ENCODE measurements at places on chromosomes 3 and 15.

- no peak for DNase-seq
Observed at GRCh38 chr3:77186728-77187127, 146.8 kb downstream of the ROBO2 start.

DNA sequence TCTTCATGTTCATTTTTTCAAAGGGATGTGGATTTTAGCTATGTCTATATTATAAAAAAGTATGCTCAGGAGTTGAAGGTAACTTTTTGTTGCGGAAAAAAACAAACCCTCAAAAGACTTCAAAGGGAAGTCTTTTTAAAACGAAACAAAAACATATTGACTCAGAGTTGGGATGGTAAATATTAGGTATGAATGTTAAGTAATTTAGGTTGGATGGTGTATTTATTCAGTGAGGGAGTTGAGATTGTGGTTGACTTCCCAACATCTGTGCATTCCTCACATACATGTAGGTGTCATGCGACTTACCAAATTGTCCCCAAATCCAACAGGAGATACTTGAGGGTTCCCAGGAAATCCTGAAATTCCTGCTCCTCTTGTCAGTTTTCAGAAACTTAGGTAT lies 32.7 kb upstream of the PLSCR5 start:
- DNase-seq, result no peak

DNA sequence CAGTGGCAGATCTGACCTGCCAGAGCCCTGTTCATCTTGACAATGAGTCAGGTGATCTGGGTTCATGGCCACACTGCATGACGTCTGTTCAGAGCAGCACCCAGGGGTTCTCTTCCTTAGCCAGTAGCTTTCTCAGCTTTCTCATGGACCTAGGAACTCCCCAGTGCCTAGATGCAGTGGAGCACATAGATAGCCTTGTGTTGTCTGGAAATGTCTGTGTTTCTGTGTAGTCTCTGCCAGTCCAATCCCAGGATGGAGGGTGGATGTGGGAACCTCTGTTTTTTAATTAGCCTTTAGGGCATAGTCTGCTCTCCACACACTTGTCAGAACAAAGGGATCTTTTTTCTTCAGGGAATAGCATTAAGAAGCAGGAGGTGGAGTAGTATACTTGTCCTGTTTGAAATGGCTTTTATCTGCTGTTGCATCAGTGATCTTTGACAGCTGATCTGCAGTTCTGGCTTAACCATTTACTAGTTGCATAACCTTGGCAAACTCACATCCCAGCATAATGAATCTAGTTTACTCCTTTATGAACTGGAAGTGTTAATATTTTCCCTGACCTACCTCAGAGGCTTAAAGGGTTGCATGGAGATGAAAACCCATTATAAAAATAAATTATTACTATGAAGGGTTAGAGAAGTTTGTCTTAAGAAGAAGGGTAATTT lies 16.1 kb upstream of the CACNA1D start:
- DNase-seq, result no peak

- DNase-seq, result no peak
Observed at GRCh38 chr15:48896869-48897814, 19.2 kb downstream of the EID1 start.

DNA sequence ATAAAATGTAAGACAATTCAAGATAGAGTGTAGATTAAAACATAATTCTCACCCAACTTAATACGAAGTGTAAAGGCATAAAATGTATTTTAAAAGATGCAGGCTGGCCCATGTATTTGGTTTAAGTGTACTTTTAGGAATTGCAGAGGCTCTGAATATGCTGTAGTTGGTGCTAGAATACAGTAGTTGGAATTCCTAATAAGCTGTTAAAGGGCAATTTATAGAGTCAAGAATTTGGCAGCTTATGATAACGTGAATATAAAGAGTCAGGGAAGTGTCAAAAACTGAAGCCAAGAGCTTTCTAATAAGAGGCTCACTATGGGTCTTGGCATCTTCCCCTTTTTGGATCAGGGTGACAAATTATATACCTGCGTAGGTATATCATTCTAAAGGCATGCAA lies 36.5 kb downstream of the ADAMTS9 start:
- no peak for DNase-seq

- DNase-seq, result no peak
Observed at GRCh38 chr3:152688313-152688712, 146.6 kb upstream of the P2RY1 start.

DNA sequence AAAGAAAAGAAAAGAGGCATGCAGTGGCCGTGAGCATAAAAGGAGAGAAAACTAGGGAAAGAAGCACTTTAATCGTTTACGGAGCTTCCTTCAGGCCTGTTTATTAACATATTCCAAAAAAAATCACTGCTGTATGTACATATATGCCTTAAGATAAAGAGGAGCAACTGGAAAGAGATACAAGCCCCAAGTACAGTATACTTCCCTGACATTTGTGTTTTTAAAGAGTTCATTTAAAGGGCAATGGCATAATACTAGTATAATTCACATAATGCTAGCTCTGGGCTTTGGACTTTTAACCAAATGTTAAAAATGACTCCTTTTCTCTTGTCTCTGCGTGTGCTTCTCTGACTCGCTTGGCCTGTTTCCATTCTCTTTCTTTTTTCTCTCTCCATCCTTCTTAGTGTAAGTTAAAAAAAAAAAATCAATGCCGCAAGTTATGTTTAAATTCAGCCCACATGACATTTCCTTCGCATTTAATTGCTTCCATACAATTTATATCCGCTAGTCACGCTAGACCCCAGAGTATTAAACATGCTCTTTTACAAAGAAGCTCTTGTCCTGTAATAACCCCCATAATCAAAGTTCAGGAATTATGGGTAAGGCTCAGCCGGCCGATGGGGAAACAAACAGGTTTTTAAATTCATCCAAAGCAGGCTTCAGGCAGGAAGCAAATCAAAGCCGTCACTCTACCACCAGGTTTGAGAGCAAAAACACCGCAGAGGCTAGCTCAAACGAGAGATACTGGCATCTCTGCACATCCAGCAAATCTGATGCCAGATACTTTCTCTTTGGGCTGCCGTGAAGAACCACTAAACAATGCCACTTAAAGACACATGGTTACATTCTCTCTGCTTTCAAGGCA lies 19.4 kb downstream of the WWTR1 start:
- no peak for DNase-seq

- DNase-seq, result no peak
Observed at GRCh38 chr3:50533316-50533715, 29.9 kb upstream of the CACNA2D2 start.

- DNase-seq, result no peak
Observed at GRCh38 chr15:57375827-57376695, at the start of gene CGNL1. CGNL1 (plus strand) TSS chr15:57376505; CDS start chr15:57438000, 61,495 bp downstream.

DNA sequence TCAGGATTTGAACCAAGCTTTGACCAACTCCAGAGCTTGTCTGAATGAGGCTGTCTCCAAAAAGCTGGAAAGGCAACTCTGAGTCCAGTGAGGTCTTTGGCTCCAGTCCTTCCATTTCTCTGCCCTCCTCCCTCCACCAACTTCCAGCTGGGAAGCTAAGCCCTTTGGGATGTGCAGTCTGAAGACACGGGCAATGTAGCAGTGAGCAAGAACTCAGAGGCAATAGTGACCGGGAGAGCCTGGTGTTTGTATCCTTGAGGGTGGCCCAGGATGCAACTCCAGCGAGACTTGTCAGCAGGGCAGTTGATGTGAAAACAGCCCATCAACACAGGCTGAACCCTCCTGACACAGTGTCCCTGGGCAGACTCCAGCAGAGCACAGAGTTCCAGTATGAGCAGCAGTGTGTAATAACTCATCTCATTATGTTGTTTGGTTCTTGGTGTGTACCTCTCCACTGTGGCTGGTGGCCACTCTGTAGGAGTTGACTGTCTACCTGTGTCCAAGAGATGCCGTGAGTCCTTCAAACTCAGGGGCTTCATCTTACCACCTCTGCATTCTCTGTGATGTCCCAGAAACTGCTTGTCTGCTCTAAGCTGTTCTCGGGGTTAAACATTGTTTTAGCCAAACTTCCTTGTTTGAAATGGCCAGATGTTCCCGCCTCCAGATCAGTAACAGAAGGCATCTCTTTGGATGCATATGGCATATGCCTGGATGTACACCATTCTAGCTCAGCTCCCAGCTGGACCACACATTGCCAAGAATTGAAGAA lies 6.6 kb downstream of the CDCP1 start:
- DNase-seq, result no peak

GRCh38 chr3:112736805-112737566 lies 96.0 kb upstream of the CCDC80 start:
- DNase-seq, result no peak

DNA sequence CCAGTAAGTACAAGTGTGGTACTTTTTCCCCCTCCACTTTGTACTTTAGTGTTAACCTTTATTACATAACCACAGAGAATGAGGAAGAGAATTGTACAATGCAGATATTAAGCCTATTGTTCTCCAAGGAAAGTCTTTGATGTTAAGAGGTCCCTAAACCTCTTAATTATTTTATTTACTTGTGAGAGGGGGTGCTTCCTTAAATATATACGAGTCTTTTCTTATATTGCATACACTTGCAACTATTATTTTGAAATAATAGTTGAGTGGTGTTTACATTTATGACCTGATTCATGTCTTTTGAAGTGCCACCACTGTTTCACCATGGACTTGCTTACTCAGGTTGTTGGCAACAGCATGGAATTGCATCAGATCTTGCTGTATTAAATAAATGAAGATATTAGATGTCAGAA lies 10.1 kb downstream of the USP3 start:
- no peak for DNase-seq

- DNase-seq, result no peak
Observed at GRCh38 chr3:162643245-162643644, 1146.6 kb downstream of the OTOL1 start.

DNA sequence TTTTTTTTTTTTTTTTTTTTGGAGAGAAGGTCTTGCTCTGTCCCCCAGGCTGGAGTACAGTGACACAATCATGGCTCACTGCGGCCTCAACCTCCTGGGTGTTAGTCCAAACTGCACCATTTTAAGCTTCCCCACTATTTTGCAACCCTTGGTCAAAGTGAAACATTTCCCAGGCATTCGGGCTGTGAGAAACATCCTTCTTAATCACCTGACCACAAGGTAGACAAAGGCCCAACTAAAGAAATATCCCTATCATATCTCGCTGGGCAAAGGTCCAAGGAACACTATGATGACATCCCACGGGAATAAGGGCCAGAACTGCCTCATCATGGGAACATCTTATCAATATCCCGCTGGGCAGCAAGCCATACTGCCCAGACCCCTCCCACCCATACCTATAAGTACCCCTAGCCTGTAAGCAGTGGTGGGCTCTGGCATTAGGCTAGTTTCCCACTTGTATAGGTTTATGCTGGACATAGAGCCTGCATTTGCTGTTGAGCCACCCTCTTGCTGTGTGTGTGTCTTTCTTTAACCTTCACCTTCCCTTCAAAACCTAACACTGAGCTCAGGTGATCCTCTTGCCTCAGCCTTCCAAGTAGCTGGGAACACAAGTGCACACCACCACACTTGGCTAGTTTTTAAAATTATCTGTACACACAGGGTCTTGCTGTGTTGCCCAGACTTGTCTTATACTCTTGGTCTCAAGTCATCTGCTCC lies 95.2 kb downstream of the SEMA5B start:
- DNase-seq, result no peak

GRCh38 chr3:4310971-4311370 lies 7.8 kb downstream of the SETMAR start:
- no peak for DNase-seq

DNA sequence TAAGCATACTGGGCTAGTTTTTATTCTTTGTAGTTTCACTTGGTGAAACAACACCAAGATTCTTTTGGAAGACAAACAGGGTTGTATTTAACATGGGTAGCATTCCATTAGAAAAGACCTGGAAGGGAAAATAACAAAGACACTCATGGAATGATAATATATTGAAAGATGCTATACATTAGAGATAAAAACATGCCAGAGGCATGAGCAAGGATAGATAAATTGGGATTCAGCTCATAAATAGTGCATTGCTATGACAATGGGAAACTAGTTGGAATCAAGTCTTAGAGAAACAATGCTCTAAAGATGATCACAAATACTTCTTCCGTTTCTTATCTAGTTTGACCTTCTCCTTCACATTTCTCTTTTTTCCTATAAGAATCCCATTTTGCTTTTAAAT lies 677.4 kb downstream of the ZNF385D start:
- no peak for DNase-seq

- DNase-seq, result no peak
Observed at GRCh38 chr3:81013360-81013759, 748.1 kb downstream of the GBE1 start.

GRCh38 chr3:8560366-8561007 lies 58.9 kb downstream of the LMCD1 start:
- DNase-seq, result no peak

DNA sequence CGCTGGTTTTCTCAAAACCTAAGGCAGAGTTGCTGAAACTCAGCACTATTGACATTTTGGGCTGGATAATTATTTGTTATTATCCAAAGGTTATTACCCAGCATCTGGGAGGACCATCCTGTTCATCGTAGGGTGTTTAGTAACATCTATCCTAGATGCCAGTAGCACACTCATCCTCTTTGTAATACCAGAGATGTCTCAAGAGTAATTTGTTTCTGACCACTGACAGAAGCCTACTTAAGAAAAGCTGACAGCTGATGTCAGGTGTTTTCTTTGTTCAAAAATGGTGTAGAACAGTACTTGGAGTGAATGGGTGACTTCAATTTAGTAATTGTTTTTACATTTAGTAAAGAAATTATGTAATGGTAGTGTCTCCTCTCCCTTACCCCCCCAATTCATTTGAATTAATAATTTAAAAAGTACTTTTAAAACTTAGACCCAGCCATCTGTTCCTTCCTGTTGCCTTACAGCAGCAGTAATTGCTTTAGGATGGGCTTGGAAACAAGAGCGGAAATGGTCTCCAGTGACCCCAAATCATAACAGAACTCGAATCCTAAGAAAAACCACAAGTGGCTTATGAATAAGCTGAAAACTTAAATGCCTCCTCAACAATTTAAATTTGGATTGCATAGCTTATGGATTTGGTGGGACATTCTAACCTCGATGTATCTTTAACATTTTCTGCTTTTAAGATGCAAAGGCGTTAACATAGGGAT lies 105.4 kb downstream of the PTPRG start:
- DNase-seq, result no peak

GRCh38 chr3:145145461-145145860 lies 1015.5 kb downstream of the PLOD2 start:
- no peak for DNase-seq

DNA sequence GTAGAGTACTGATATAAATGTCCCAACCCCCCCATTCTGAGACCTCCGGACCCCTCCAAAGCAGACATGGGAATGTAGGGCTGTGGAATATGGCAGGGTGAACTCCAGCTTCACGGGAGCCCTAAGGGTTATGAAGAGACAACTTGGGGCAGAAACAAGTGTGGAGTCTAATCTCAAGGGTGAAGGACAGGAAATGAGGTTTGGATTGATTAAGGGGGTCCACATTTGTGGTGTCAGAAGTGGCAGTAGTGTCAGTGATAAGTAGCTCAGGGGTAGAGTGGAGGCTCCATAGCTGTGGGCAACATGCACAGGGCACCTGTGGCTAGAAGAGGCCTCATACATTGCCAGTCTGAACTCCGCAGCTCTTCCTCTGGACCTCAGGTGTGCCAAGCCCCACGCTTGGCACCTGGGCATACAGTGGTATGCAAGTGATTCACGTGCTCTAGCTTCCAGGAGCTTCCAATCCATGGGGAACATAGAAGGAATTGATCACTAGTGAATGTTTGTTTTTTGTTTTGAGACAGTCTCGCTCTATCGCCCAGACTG lies 4.1 kb upstream of the P4HTM start:
- no peak for DNase-seq

Data from stimulated activated CD8-positive, alpha-beta memory T cell treated with anti-CD3 and anti-CD28 coated beads, Interleukin-4, amount 100 ng/mL, for 48 hours (primary cell).